ENCODE measurements at places on chromosomes 2 and 18.

GRCh38 chr18:63578357-63578958 is 8.7 kb upstream of the SERPINB13 start:
- DNase-seq = no peak

GRCh38 chr2:144650907-144651306 is 131.0 kb upstream of the ZEB2 start:
- DNase-seq = peak; percentile 40

DNA sequence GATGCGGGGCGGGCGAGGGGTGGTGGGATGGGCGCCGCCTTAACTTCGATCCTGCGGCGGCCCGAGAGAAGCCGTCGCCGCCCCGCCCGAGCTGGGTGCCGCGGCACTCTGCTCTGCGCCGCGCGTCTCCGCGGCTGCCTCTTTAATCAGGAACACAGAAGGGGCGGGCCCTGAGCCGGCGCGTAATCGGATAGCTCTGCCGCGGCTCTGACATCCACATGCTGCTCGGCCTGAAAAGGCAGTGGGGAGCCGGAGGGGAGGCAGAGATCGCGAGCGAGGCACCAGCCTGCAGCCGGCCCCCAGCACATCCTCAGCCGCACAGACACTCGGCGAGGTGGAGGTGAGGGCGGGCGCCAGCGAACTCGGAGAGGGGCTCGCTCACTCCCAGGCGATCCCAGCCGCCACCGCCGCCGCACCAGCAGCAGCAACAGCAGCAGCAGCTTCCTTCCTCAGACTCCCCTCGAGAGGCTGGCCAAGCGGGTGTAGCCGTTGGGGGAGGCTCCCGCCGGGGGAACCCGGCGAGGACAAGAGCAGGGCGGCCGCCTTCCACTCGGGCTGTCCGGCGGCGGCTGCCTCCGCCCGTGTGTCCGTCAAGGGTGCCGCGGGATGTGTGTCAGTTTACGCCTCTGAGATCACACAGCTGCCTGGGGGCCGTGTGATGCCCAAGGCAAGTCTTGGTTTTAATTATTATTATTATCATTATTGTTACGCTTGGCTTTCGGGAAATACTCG is at the start of gene NRP2:
Gene NRP2 (plus strand): TSS at position 263 of the 732 bp plus-strand sequence. CDS start 790 bp downstream, outside the sequence.
- peak; percentile 78 for DNase-seq

DNA sequence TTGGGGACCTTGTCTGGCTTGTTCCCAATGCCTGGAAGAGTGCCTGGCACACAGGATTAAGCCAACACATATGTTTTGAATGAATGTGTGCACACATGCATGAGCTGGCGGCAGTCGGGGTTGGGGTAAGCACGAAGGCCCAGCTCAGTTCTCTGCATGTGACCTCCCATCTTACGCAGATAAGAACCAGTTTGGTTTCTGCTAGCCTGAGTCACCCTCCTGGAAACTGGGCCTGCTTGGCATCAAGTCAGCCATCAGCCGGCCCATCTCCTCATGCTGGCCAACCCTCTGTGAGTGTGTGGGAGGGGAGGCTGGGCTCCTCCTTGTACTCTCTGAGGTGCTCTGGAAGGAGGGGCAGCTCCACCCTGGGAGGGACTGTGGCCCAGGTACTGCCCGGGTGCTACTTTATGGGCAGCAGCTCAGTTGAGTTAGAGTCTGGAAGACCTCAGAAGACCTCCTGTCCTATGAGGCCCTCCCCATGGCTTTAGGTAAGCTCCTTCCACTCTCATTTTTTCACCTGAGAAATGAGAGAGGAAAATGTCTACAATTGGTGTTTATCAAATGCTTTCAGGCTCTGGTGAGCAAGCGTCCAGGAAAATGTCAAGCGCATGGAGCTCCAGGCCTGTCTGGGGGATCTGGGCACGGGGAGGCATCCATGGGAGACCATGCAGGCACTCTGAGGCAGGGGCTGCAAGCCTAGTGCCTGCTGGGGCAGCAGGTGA is 9.7 kb upstream of the IL1RN start:
- peak; percentile 92 for DNase-seq

GRCh38 chr18:34834897-34835296 is 124.8 kb downstream of the DTNA start:
- peak; percentile 61 for DNase-seq

GRCh38 chr2:100878000-100878791 is 58.3 kb downstream of the NPAS2 start:
- peak; percentile 30 for DNase-seq

DNA sequence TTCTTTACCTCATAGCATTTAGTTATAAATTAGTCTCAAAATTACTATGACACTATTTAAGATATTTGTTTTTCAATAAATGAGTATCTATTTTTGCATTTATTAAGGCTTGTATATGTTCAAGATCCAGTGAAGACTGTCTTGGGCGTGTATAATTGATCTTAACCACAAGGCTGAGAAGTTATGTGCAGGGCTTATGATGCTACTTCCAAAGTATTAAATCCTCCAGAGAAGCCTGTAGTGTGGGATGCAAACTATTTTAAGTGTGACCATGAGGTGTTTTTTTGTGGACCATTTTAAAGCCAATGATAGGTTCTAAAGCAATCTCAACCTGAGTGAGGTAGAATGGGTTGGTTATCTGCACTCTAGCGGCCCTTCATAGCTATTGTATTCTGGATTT is 219.9 kb downstream of the ZNF407 start:
- DNase-seq = no peak

DNA sequence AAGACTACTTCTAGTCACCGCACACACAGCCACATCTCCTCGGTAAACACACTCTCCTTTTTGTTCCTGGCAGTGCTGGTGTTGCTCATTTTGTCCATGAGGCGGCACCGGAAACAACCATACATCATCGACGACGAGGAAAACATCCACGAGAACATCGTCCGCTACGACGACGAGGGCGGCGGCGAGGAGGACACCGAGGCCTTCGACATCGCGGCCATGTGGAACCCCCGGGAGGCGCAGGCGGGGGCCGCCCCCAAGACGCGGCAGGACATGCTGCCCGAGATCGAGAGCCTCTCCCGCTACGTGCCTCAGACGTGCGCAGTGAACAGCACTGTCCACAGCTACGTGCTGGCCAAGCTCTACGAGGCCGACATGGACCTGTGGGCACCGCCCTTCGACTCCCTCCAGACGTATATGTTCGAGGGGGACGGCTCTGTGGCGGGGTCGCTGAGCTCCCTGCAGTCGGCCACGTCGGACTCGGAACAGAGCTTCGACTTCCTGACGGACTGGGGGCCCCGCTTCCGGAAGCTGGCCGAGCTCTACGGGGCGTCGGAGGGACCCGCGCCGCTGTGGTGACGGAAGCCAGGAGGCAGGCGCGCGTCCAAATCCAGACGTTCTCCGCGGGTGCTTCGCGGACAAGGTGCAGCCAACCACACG is 221.0 kb downstream of the CDH20 start:
- DNase-seq = no peak

DNA sequence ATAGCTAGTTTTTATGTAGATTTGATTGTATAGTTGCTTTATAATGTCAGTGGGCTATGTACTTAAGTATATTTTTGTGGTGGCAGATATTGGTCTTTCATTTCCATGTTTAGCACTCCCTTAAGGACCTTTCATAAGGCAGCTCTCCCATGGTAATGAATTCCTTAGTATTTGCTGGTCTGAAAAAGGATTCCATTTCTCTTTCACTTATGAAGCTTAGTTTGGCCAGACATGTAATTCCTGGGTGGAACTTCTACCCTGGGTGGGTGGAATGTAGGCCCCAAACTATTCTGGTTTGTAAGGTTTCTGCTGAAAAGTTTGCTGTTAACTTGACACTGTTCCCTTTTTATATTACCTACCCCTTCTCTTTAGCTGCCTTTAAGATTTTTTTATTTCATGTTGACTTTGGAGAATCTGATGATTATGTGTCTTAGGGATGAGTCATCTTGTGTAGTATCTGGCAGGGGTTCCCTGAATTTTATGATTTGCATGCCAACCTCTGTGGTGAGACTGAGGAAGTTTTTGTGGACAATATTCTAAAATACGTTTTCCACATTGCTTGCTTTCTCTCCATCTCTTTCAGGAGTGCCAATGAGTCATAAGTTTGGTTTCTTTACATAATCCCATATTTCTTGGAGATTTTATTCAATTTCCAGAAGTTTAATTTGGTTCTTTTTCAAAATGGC is 65.4 kb upstream of the VRK2 start:
- peak; percentile 75 for DNase-seq

DNA sequence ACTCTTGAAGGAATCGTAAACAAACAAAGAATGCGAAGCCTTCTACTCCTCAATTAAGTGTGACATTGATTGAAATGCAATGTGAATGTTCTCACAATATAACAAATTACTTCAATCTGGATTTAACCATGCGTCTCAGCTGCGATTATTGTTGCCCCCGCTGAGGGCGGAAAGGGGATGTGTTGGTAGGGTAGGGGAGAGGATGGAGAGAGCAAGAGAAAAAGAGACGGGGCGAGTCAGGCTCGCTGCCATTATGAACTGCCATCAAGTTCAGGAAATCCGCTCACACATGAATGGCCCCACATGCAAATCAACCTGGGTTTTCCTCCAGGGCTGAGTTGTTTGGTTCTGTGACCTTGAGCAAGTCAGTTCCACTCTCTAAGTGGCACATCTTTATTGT is 129.8 kb downstream of the PXDN start:
- DNase-seq = no peak

- no peak for DNase-seq
These were observed 105.7 kb upstream of the MGAT5 start for GRCh38 chr2:134148172-134148571.

GRCh38 chr2:163626639-163627109 is 109.1 kb downstream of the FIGN start:
- DNase-seq = no peak

DNA sequence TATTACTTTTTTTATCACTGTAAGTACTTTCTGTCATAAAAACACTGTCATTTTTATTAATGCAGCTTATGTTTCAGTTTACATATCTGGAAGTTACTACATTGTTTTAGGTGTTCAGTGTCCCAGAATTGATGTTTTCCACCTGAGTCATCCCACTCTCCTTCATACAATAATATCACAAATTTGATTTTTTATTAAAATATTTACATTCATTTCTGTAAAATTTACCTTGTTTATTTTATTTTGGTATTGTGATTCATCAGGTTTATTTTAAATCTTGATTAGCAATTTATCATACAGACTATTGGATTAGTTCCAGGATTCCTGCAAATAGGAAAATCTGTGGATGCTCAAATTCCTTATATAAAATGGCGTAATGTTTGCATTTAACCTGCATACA is 1662.9 kb downstream of the SUCLG1 start:
- DNase-seq = no peak

GRCh38 chr18:2907550-2908135 is 60.8 kb downstream of the EMILIN2 start:
- DNase-seq = no peak

- DNase-seq = no peak
These were observed 140.3 kb upstream of the SLC8A1 start for GRCh38 chr2:40592218-40592617.

DNA sequence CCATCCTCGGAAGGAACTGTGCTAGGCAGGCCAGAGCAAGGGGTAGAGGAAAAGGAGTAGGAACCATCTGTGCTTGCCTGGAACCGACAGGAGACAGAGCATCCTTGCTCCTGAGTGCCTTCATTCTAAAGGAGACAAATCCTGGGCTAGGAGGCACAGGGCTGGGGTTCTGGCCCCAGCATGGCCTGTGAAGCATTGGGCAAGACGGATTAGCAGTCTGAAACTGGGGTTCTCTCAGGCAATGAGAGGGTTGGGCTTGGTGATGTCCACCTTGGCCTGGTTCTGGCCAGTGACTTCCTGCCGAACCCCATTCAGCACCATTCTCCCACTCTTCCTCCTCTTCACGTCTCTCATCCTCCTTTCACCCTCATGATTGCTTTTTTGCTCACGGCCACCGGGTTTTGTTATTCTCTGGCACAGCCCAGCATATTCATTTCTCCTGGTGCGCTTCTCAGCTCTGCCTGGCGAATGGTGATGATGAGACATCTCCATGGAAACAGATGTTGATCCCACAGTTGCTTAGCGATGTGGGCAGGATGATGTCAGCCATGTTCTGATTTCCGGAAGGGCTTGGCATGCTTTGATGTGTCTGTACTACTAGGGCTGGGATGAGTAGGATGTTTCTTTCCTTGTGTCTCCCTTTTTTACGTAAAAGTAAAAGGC is 127.7 kb downstream of the CAPN13 start:
- peak; percentile 30 for DNase-seq

- peak; percentile 19 for DNase-seq
These were observed 611 bp downstream of the TCF7L1 start for GRCh38 chr2:85133751-85134254.

GRCh38 chr18:13241083-13241892 is 22.7 kb downstream of the LDLRAD4 start:
- DNase-seq = no peak

DNA sequence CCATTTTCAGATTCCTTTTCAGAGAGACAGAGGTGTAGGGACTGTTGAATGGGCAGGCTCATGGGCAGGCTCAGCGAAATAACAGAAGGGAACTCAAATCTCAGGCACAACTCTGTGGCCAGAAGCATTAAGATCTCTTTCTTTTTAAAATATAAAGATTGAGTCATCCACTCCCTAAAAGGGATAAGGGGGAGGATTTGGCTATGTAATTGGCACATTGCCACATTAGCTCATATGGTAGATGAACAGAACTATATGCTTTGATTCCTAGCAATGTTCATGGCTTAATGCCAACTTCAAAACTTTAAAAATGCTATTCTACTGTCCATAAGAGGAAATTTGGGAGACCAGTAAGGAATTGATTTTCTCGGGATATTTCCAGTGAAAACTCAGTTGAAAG is 53.8 kb upstream of the SLC5A7 start:
- no peak for DNase-seq

DNA sequence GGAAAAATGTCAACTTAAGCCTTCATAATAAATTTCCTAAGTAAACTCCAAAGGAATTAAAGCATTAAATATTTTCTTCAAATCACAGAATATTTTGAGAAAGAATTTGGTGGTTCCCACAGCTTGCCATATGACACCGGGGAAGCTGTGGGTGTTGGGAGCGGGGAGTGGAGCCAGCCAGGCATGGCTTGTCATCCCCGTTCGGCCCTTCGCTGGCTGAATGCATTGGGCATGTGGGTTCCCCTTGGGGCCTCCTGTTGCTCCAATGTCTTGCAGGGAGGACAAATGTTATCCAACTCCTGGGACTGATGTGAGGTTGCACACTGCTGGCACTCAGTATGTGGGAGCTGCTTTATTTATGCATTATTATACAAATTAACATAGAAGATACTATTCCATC is 18.6 kb downstream of the NGEF start:
- no peak for DNase-seq
